ENCODE measurements at places on chromosomes 2 and 18.

DNA sequence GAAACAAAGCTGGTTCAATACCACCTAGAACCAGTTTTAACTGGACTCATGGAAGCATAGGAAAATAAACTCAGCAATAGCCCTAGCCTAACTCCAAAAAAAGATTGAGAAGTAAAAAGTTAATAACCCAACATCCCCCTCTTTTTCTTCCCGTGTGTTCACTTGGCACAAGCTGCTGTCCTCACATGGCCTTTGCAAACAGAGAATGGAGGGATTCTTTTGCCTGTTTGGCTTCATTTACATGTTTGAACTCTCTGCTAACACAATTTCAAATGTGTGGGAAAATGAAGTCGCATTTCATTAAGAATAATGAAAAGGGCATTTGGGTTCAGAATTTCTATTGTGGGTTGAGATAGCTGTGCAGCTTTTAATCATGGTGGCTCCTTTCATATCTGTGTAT is 589.2 kb upstream of the LRRTM1 start:
- no peak for DNase-seq

- no peak for DNase-seq
Measured at GRCh38 chr2:62281663-62282062, 85.7 kb downstream of the B3GNT2 start.

GRCh38 chr2:197453914-197454398 is 604 bp downstream of the COQ10B start:
- no peak for DNase-seq

DNA sequence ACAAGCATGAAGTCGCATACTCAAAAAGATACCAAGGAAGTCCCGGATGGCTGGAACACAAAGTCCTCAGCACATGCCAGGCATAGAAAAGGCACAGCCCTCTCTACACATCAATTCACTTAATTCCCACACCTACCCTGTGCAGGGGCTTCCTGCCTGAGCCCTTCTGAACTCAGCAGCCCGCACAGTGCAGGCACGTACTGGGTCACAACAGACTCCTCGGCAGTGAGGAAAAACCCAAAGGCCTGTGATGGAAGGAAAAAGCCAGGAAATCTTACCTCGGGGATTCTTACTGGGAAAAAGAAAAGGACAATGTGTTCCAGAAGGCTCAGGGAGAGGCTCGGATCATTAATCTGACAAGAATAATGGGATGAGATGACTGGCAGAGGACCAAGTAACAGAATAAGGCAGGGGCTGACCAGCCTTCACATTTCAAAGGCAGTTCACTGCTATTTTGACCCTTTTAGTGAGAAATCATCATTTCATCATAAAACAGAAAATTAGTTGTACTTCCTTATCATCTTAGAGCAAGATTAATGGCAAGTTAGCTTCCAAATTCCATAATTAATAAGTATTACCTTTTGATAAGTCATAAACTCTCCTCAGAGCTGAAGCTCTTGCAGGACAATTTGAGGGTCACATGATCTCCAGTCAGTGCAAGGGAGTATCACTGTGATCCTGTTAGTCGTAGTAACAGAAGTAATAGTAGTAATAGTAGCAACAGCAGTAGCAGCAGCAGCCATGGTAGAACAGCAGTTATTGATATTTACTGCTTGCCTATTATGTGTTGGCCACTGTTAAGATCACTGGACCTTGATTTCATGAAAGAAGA is 87.4 kb downstream of the STK39 start:
- no peak for DNase-seq

GRCh38 chr2:101698014-101698843 is 722 bp downstream of the MAP4K4 start:
- no peak for DNase-seq

- no peak for DNase-seq
Measured at GRCh38 chr2:60002183-60002867, 551.1 kb downstream of the BCL11A start.

DNA sequence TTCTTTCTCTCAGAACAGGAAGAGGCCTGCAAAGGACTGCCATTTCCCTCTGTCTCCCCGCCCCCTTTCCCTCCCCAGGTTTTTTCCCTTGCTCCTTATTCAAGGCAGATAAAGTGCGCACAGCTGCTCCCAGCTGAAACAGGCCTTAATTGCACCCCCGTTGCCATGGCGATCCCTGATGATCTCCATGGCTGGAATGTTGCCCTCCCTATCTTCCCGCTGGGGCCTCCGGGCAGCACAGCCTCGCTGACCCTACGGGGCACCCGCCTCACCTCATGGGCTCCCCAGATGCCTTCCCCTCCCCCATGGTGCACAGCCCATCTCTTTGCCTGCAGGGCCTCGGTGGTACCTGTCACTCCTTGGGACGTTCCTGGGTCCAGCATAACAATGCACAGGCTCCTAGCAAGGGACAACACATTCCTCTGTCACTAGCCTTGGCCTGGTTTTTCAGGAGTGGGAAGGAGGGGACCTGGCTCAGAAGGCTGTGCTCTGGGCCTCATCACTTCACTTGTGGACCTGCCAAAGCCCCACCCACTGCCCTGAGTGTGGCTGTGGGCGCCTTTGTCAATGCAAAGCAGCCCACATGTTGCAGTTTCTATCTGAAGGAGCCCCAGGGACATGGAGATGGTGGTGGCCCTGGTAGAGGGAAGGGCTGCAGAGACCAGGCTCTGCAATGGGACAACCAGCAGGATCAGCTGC is 115.0 kb downstream of the CELF4 start:
- no peak for DNase-seq

- DNase-seq = no peak
Measured at GRCh38 chr2:40363231-40363630, 88.7 kb downstream of the SLC8A1 start.

DNA sequence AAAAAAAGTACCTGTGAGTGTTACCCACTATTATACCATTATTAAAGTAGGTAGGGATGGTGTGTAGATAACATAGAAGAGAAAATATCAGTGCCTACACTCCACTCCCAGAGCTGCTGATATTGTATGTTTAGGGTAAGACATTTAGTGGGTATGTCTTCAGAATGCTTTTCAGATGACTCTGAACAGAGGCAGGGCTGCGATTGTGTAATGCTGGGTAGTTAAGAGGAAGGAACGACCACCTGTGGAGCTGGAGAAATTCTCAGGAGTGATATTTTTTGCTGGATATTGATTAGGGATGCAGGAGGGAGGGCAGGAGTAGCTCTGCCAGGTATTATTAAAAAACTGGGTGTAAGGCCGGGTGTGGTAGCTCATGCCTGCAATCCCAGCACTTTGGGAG is 2.8 kb downstream of the CNOT11 start:
- no peak for DNase-seq
